ENCODE measurements at places on chromosomes 2 and 18.

- DNase-seq, result no peak
These were observed 44.7 kb downstream of the SOX11 start for GRCh38 chr2:5736886-5737285.

- DNase-seq, result no peak
These were observed 19.3 kb downstream of the UPP2 start for GRCh38 chr2:158120664-158121641.

- no peak for DNase-seq
These were observed 385.8 kb downstream of the GALR1 start for GRCh38 chr18:77635451-77635850.

DNA sequence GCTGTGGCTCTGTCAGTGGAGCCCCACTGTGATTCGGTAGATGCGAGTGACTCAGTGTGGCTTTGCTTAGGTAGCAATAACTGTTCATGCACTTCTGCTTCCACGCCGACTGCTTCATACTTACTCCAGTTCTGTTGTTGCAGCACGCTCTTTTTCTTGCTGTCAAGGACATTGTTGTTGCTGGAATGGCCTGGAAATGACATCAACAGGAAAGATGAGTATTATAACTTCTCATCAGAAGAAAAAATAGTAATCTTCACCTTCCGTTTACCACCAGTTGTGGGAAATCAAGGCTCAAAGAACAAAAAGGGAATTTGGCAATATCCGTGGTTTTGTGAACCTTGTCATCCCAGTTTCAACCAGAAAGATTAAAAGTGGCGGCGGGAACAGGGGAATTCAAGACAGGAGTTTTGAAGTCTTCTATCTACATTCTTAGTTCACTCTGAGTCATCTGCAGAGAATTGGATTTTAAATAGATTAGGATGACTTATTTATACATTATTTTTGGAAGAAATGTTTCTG is 8.3 kb downstream of the TM4SF20 start:
- DNase-seq, result no peak

DNA sequence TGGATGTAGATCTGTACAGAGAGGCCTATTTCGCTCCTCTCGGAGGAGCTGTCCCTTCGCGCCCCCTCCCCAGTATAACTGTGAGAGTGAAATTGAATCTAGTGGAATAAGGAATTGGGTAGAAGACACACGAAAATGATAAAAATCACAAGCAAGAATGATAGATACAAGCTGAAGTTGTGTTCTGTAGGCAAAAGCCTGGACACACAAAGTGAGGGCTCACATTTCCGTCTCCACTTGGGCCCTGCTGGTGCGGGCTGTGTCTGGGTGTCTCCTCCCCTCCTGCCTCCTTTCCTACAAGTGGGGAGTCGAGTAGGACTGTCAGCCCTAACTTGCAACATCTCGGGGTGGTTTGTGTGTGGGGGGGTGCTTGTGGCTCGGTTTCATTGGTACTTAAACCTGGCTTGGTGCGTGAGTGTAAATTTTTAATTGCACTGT is 457 bp upstream of the SP9 start:
- DNase-seq, result no peak

- DNase-seq, result no peak
These were observed 233.8 kb upstream of the PIK3C3 start for GRCh38 chr18:41721103-41721790.

DNA sequence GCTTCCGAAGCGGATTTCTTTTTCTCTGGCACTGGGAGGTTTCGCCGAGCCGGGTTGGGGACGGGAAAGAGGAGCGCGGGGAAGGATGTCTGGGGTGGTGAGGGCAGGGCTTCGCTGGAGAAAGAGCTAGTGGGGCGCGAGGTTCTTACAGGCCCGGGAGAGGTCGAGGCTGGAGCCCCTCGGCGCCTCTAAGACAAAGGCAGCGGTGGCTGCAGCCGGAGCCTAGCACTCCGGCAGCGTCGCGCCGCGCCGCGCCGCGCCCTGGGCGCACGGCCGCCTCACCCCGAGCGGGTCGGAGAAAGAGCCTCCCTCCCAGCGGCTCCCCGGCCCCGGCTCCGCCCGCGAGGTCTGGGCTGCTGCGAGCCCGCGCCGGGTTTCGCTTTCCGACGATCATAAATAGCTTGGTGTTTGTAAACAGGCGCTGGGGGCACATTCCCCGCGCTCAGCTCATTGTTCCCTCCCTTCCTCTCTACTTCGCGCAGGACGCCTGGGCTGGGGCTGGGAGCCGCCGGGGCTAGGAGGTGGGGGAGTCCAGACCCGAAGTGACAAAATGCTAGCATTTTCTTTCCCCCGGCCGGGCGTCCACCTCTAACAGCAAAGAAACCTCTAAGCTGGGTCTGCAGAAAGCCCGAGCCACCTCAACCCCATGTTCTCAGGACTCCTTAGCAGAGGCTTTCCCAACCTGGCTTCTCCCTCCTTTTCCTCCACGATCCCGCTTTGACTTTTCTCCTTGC is 813 bp upstream of the MEIS1 start:
- DNase-seq, result peak; percentile 21

DNA sequence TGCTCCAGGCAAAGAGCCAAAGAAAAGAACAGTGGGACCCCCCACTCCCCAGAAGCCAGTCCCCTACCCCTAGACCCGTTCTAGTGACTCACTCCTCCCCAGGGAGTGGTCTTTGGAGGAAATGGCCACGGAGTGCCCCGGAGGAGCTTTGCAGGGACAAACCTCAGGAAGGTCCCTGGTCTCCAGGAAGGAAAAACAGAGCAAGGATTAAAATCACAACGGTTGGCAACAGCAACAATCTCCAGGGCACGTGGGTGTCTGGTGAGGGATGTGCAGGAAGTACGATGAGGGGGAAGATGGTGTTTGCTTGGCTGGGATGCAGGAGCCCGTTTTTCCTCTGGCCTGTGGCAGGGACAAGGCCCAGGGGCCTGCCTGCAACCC is 135.0 kb downstream of the SMAD2 start:
- DNase-seq, result no peak

Data from CMK (cell line).